GM04504 (cell line): ENCODE measurements at places on chromosomes 2 and 18.

GRCh38 chr18:13486686-13487085 is 239.7 kb downstream of the FAM210A start:
- no peak for DNase-seq

DNA sequence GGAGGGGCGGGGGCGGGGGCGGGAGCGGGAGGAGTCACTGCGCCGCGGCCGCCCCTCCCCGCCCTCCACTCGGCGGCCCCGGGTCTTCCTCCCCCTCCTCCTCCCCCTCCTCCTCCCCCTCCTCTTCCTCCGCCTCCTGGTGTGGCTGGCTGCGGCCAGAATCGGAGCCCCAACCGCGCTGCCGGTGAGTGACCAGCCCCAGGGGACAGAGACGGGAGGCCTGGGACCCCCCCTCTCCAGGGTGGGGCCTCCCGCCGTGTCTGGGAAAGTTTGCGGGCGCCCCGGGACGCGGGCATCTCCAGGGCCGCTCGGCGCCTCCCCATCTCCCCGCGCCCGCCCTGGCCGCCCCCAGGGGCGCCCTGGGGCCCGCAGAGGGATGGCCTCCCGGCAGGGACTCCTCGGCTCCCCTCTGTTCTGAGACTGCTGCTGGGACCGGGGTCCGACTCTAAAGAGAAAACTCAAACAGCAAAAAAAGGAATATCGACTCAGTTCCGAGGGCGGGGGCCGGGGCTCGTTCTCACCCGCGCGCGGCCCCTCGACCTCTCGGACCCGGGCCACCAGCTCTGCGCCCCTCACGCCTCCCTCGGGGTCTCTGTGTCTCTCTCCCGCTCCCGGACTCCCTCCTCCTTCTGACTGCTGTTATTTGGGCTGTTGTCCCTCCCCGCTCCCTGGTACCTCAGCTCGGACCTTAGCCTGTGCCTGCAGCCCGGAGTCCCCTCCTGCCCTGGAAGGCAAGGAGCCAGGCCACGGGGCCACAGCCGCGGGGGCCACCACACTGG is at the start of gene STON1:
TSS of gene STON1 (plus strand) at position 122 of the 779 bp plus-strand sequence. CDS start 50,480 bp downstream, outside the sequence.
- no peak for DNase-seq

DNA sequence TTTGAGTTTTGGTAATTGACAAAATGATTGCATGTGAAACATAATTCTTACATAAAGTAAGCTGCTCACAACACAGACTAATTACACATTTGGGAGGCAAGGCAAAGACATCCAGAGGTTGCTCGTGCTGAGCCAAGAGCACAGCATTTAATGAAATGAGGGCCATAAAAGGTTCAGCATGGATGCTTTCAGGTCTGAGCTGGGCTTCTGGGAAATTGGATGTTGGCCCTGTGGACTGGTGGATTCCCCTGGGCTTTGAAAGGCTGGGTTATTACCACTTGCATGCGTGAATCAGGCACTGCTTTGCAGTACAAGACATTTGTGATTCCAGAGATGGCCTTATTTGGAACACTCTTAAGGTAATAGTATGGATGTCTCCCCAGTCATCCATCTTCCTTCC is 533.5 kb upstream of the NRP2 start:
- DNase-seq, result no peak

DNA sequence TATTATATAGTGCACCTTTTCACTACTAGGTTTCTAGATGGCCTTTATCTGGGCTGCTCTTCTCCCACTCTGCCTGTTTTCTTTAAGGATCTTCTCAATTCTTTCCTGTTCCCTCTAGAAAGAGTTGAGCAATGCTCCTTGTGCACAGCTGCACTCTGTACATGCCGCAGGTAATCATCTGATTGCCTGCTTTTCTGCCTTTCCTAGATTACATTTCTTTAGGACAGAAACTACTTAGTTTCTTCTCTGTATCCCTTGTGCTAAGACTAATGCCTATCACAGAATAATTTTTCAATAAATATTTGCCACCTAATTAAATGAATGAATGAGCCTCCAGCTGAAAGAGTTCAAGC is 802.4 kb upstream of the ID2 start:
- DNase-seq, result no peak

GRCh38 chr18:45879681-45880655 is 54.5 kb downstream of the SIGLEC15 start:
- peak; percentile 30 for DNase-seq

- no peak for DNase-seq
Measured at GRCh38 chr18:72114801-72115594, 429.1 kb downstream of the CBLN2 start.

GRCh38 chr2:150467621-150467963 is 19.9 kb downstream of the RND3 start:
- peak; percentile 56 for DNase-seq

DNA sequence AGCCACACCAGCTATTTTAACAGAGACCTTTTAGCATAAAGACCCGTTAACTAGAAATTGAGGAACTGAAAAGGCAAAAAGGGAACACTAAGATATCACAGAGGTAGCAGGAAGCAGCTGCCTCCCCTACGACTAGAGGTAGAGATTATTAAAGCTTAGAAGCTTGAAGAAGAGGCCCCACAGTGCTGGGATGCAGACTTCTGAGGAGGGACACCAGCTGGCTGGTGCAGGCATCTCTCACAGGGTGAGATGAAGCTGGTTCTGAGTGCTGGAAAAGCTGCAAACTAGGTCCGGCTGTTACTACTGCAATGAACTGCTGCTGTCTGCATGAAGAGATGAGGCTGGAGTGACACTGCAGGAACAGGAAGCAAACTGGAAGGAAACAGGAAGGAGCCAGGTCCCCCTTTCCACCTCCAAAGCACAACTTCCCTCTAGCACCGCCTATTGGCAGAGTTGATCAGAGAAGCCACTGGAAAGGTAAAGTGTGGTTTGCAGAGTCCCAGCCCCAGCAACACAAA is 61.2 kb upstream of the MRPS9 start:
- DNase-seq, result no peak

DNA sequence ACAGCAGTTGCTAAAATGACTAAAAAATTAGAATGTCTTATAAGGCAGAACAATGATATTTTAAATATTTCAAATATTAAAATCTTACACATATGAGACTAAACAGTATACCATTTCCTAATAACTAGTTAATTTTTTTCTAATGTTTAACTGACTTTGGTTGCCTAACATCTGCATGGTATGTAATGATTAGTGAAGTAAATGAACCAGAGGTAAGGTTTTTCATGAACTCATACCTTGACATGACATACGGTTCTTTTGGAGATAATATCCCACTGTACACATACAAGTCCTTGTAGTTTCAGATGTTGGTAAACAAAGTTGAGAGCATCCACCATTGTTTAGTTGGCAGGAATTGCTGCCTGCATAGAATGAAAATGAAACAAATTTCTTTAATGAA is 1360.2 kb downstream of the LRP1B start:
- no peak for DNase-seq

- no peak for DNase-seq
Measured at GRCh38 chr2:14752295-14752694, 119.8 kb downstream of the LRATD1 start.

DNA sequence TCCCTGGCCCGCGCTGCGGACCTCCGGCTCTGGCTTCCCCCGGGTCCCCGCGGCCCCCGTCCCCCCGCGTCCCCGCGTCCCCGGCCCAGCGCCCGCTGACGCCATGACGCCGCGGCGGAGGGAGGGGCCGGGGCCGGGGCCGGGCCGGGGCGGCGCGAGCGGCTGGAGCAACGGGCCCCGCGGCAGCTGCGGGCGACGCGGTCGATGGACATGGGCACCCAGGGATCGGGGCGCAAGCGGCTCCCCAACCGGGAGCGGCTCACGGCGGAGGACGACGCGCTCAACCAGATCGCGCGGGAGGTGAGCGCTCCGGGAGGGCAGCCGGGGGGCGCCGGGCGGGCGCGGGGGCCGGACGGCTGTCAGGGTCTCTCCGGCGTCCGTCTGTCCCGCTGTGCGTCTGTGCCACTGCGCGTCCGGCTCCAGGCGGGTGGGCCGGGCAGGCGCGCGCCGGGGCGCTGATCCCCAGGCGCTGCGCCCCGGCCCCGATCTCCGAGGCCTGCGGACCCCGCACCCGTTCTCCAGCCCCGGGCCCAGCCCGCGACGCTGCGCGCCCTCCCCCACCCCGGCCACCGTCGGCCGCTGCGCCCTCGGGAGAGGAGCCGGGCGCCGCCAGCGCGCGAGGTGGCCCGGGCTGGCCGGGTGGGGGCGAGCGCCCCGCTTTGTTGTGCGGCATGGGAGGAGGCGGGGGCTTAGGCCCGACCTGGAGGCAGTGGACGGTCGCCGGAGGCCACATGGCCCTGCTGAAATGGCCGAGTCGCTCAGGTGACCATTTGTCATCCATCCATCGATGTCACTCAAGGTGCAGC is at the start of gene LRRFIP1:
TSS of gene LRRFIP1 (plus strand) at position 147 of the 806 bp plus-strand sequence. CDS start at position 205, 58 bp downstream.
- no peak for DNase-seq

GRCh38 chr18:64807560-64807959 is 658.7 kb upstream of the LINC00305 start:
- no peak for DNase-seq

- no peak for DNase-seq
Measured at GRCh38 chr2:20579866-20580265, 71.0 kb downstream of the HS1BP3 start.

DNA sequence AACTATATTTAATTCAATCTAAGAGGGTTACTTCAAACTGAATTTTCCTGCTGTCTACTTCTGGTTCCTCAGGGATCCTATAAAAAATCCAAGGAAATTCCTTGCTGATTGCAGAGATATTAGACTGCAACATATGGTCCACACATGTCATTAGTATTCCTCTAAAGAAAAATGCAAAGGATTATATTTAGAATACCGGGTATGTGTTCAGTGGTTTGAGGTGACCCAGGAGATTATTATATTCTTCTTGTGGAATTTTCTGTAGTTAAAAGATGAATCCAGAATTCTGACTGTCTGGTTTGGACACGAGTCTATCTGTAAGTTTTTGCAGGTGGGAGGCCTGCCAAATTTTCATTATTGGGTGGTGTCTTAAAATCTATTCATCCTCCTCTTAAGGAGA is 18.2 kb downstream of the HOXD1 start:
- DNase-seq, result peak; percentile 11

DNA sequence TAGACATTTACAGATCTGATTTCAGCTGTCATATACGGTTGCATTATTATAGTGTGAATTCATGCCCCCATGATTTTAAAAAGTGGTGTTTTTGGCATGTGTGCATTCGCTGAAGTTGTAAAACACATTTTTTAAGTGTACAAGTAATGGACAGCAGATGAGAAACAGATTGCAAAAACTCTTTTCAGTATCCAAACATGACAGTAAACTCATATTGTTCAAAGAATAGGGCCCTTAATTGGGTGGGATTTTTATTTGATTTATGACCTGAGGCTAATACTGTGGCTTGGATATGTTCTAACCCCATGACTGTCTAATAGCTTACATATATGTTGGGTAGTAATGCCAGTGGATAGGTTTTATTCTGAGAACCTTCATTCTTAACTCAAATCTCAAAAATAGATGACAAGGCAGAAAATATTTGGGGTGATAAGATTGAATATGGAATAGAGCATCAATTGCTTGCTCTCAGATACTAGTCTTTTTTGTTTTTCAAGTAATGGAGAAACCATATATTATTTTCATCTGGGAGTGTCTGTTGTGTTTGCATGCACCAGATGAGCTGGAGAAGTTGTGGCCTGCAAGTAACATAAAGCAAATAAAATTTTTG is 118.6 kb downstream of the PARD3B start:
- DNase-seq, result no peak

GRCh38 chr2:65264821-65265670 is 37.4 kb downstream of the ACTR2 start:
- peak; percentile 56 for DNase-seq

GRCh38 chr2:234324116-234324515 is 172.8 kb downstream of the ARL4C start:
- no peak for DNase-seq

GRCh38 chr18:9354256-9354655 is 19.7 kb downstream of the TWSG1 start:
- DNase-seq, result no peak

- peak; percentile 76 for DNase-seq
Measured at GRCh38 chr2:112794131-112794733, 9.9 kb upstream of the IL1A start.

GRCh38 chr2:205681401-205682238 is 681 bp upstream of the NRP2 start:
- DNase-seq, result no peak

GRCh38 chr2:70304498-70304897 is 2.6 kb upstream of the FAM136A start:
- DNase-seq, result no peak

GRCh38 chr2:135641156-135642068 is 100.2 kb upstream of the UBXN4 start:
- DNase-seq, result no peak

DNA sequence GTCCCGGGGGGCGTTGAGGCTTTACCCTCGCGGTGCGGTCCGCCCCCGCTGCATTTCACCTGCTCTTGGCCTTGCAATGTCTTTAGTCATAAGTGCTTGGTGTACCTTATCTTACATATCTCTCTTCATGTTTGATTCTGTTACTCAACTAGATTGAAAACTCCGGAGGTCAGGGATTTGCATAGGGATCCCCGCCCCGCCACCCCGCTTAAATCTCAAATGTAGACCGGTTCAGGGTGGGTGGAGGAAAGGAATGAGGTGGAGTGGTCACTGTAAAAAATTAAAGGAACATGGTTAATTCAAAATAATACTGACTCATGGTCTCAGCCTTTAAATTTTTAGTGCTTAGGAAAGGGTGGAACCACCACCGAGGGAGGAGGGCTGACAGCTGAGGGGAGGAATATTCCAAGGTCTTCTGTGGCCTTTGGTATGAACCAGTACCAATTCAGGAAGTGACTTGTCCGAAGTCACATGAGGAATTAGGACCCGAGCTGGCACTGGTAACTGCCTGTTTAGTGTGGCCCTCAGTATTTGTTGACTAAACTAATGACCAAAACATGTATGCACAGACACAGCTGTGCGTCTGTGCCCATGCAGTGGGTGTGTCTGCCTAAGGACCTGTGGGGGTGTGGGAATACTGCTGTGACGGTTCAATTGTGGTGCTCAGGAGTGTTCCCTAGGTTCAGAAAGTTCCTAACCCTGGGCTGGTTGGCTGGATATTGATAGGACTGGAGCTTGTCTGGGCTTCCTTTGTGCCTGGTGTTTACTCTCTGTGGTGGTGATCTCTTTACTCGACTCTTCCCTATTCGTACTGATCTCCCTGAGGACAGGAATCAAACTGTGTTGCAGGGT is 1.0 kb downstream of the PLEKHB2 start:
- DNase-seq, result no peak
